ENCODE measurements at places on chromosomes 4 and X.

DNA sequence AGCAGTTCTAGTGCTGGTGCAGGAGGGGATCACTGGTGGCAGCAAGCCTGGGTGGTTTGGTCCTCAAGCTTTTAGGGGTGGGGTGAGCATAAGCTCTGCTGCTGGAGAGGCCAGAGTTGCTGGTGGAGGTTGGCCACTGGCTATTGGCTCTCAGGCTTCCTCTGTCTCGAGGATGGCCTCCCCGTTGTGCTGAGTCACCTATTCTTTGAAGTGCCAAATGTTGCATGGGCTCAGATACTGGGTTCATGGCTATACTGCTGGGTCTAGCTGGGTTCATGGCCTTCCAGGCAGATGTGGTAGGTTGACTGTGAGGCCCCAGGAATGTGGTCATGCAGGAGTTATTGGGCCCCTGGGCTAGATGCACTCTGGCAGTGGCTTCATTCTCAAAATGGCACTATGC lies 466.3 kb downstream of the NAF1 start:
- no peak for DNase-seq

DNA sequence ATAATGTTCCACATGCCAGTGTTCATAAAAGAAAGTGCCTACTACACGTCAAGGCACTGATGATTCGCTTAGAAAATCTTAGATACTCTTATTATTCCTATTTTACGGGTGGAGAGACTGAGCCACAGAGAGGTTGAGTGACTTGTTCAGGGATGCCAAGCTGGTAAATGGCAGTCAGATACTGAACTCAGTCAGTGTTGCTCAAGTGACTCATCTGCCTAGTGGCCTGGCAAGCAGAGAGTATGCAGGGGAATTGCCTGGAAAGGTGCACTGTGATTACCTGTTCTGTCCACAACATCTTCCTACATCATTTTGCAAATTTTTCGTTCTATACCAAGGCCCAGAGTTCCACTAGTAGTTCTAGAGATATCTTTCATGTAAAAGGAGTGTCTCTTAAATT lies 68.4 kb downstream of the RAPGEF2 start:
- DNase-seq: no peak

- DNase-seq: no peak
Measured at GRCh38 chr4:10006231-10006600, 15.1 kb downstream of the SLC2A9 start.

- no peak for DNase-seq
Measured at GRCh38 chr4:185332575-185333464, 62.9 kb downstream of the LRP2BP start.

DNA sequence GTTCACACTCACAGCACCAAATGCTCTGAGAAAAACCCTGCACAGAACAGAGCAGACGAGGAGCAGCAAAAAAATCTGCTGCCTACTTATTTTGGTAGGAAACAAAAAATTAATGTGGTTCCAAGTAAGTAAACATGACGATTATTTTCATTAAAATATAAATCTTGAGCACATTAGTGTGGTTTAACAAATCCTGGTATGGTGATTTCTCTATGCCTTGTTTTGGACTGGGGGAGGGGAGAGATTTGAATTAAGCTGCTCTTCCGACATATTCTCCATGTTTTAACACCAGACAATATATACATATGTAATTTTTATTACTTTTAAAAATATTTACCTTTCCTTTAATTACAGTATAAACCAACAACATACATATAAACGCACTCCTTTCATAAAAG lies 1.8 kb downstream of the CAMK2D start:
- no peak for DNase-seq

GRCh38 chr4:168803732-168804131 lies 206.3 kb downstream of the CBR4 start:
- DNase-seq: peak; percentile 39

DNA sequence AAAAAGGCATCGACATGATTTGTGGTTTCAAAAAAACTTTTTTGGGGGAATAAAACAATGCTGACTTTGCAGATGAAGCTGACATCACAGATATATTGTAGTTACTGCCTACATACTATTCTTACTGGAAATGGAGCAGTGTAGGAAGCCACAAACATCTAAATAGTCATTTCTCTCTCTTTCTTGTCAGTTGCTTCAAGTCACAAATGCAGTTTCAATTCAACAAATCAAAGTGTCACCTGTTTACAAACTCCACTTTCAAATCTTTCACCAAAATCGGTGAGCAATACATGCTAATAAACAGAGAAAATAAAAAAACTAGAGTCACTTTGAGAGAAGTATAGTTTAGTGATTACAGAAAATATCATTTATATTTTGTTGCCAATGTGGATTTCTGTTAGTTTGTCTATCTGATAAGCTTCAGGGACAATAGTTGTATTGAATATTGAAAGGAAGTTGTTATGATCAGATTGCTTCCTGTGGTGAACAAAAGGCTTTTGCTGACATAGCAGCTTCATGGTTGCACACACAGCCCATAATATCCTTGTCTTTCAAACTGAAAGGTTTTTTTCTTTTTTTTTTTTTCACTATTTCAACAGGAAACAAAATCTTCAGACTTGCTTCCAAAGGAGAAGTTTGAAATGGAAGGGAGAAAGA lies 49.7 kb upstream of the PTPN13 start:
- DNase-seq: no peak

DNA sequence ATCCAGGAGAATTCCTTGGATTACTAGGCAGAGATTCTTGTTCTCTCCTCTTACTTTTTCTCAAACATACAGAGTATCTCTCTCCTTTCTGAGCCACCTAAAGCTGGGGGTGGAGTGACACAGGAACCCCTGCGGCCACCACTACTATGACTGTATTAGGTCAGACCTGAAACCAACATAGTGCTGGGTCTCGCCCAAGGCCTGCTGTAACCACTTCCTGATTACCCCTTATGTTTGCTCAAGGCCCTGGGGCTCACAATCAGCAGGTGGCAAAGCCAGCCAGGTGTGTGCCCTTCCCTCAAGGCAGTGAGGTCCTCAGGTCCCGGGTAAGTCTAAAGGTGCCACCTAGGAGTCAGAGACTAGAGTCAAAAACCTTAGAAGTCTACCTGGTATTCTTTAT lies 166.4 kb downstream of the PARM1 start:
- DNase-seq: no peak

GRCh38 chrX:134782796-134783195 lies 124.5 kb upstream of the PLAC1 start:
- no peak for DNase-seq

All from HTR-8/SVneo (cell line).